ENCODE measurements at places on chromosomes 16 and 17. TPM values are rescaled to one million over a fixed set of nuclear protein-coding genes. Genes with fewer than 3 reads are reported as not detected.

The SOX9 gene
- total RNA-seq = 49.7 TPM

The SPECC1 gene
- total RNA-seq = 86.5 TPM

The GDPD3 gene
- total RNA-seq = 88.7 TPM

The CD300E gene
- total RNA-seq = not detected

The AANAT gene
- total RNA-seq = not detected

The PCGF2 gene
- 53.7 TPM for total RNA-seq

The TM4SF5 gene
- 26.9 TPM for total RNA-seq

The SLC12A3 gene
- 0.11 TPM for total RNA-seq

The ARHGAP44 gene
- 44.4 TPM for total RNA-seq

The ARL5C gene
- total RNA-seq = not detected

The KDM8 gene
- total RNA-seq = 8.8 TPM

The CD300LF gene
- total RNA-seq = 2.0 TPM

The NAGLU gene
- 45.9 TPM for total RNA-seq

The CD7 gene
- total RNA-seq = 5.2 TPM

The GJC1 gene
- 18.6 TPM for total RNA-seq

The SLC9A5 gene
- total RNA-seq = 1.3 TPM

The GPR139 gene
- not detected for total RNA-seq

The DPEP1 gene
- total RNA-seq = 4.4 TPM

The SCIMP gene
- total RNA-seq = 2.3 TPM

The PITPNM3 gene
- 13.7 TPM for total RNA-seq

The LRRC46 gene
- total RNA-seq = 0.42 TPM

All from left colon (tissue), 2 donors.